ENCODE measurements at places on chromosomes 6 and 20.

GRCh38 chr20:20835897-20836296 lies 123.5 kb upstream of the RALGAPA2 start:
- no peak for DNase-seq

DNA sequence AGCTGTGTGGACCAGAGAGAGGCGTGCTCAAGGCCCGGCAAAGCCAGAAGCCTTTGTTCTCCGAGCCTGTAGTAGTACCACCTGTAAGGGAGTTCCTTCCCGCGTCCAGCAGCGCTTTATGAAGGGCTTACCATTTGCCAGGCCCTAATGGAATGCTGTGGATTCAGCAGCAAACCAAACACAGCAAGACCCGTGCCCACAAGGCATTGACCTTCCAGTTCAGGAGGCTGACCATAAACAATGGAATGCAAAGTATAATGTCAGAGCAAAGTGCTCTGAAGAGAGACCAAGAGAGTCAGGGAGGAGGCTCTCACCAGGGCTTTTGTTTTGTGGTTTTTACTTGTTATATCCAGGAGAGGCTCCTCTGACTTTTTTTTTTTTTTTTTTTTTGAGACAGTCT lies 209.8 kb downstream of the ZMYND8 start:
- no peak for DNase-seq

DNA sequence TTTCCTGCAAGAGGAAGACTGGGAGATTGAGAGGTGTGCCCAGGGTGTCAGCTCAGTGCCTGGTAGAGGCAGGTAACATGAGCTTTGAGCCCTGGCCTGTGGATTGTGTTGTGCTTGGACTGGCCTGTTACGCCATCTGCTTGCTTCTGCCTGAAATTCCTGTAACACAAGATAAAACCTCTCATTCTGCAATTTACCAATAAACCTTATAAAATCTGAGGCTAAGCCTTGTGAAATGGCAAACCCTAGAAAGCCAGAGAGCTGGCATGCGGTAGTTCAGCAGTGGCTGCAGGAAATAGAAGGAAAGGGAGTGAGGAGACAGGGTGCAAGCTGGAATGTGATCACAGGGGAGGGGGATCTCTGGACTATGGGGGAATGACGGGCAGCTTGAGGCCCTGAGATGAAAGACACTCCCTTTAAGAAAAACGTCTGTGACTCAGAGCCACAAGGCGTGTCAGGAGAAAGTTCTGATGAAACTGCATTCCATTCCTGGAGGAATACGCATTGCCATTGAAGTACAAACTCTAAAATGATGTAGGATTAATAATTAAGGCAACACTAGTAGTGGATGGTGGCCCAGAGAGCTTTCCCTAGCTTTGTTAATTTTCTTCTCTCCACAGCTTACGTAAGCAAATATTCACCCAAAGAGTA lies 26.3 kb upstream of the TFAP2A start:
- peak; percentile 100 for DNase-seq

GRCh38 chr6:92109956-92110355 lies 1309.4 kb downstream of the EPHA7 start:
- DNase-seq = no peak

GRCh38 chr20:11193241-11193640 lies 519.4 kb upstream of the JAG1 start:
- DNase-seq = peak; percentile 81

DNA sequence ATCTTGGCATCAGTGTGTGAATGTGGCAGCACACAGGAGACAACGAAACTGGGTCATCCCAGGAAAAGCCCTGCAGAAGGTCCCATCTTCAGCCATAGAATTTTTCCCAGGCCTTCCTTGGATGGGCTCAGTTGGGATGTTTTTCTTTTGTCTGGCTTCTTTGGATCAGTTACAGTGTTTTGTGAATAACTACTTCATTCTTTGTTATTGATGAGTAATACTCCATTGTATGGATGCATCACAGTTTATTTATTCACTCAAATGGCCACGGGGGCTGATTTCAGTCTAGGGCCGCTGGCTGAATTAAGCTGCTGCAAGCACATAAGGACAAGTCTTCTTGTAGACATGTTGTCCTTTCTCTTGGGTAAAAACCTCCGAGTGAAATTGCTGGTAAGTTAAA lies 81.3 kb upstream of the CD93 start:
- peak; percentile 72 for DNase-seq

DNA sequence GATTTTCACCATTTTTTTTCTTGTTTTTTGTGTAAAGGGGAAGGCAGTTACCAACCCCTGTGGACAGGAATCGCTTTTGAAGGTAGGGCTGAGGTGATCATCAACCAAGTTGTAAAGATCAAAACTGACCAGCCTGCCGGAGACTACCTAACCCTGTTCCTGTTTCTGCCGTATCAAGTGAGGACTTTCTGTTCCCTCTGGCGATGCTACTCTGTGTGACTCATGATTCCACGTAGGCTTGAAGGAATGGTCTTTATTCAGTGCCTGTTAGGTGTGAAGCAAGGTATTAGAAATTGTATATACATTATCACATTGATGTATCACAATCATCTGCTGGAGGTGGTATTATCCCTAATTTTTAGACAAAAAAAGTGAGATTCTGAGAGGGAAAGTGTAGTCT lies 161.3 kb downstream of the SOX4 start:
- DNase-seq = peak; percentile 98

DNA sequence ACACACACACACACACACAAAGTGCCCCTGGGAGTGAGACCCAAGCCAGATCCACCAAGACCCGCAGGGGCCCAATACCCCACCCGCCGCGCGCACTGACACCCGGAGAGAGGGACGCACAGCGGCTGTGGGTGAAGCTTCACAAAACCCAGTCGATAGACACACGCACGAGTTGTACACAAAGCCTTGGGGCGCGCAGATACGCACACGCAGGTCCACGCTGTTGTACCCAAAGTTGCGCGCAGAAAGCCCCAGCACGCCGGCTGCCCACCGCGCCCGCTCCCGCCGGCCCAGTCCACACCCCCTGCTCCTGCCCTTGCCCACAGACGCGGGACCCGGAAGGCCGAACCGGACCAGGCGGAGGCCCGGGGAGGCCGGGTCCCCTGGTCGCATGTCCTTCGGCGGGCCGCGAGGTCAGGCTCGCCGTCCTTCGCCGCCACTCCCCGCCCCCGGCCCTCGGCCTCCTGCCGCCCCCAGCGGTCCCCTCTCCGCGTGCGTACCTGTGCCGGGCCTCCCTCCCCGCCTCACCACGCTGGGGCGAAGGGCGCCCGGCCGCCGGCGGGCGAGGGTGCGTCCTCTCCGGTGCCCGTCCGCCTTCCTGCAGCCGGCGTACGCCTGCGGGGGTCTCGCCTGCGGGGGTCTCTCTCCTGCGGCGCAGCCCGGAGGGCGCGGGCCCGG lies at the start of gene TMEM74B:
TMEM74B (minus strand) TSS at position 344 of the 678 bp plus-strand sequence. CDS start 1,180 bp downstream, outside the sequence.
- DNase-seq = no peak

- no peak for DNase-seq
These were observed 15.1 kb upstream of the AFDN start for GRCh38 chr6:167811442-167812087.

DNA sequence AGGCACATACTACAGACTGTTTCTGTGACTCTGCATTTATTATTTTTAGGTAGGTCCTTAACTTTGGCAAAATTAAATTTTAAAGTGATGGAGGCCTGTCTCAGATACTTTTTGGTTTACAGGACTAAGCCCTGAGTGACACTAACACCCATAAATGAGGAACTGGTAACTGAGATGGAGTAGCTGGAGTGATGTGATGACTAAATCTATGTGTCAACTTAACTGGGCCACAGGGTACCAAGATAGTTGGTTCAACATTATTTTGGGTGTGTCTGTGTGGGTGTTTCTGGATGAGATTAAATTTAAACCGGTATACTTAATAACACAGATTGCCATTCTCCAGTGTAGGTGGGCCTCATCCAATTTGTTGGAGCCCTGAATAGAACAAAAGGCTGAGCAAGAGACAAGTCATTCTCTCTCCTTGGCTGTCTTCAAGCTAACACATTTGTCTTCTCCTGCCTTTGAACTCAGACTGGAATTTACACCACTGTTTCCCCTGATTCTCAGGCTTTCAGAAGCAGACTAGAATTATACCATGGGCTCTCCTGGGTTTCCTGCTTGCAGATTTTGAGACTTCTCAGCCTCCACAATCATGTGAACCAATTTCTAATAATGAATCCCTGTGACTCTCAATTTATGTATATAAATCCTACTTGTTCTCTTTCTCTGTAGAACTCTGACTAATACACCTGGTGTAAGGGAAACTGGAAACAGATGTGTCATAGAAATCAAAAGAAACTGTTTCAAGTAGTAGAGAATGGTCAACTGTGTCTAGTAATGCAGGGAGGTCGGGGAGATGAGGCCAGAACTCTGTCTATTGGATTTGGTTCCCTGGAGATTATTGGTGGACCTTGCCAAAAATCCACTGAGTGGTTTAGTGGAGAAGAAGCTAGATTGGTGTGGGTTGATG lies 579.2 kb downstream of the EPM2A start:
- DNase-seq = peak; percentile 68

GRCh38 chr6:18242062-18242851 lies 22.1 kb downstream of the DEK start:
- DNase-seq = peak; percentile 95

DNA sequence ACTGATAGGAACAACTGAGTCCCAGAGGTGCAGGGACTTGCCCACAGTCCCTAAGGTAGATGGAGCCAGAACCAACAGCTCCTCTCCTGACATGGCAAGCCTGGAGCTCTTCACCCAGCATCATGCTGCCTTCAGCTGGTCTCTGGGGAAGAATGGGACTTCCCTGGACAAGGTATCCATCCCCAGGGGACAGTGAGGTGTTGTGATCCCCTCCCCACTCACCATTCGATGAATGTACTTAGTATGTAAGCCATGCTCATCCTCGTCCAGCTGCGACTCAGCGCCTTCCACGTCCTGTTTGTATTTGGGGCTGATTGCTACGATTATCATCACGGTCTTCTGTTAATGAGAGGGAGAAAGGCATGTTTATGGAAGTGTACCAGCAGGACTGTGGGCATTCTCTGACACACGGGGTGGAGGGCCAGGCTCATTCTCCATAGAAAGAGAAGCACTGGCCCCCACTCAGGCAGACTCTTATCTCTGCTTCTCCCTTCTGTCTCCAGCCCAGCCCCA lies 39.4 kb downstream of the TRAF3IP2 start:
- DNase-seq = no peak

DNA sequence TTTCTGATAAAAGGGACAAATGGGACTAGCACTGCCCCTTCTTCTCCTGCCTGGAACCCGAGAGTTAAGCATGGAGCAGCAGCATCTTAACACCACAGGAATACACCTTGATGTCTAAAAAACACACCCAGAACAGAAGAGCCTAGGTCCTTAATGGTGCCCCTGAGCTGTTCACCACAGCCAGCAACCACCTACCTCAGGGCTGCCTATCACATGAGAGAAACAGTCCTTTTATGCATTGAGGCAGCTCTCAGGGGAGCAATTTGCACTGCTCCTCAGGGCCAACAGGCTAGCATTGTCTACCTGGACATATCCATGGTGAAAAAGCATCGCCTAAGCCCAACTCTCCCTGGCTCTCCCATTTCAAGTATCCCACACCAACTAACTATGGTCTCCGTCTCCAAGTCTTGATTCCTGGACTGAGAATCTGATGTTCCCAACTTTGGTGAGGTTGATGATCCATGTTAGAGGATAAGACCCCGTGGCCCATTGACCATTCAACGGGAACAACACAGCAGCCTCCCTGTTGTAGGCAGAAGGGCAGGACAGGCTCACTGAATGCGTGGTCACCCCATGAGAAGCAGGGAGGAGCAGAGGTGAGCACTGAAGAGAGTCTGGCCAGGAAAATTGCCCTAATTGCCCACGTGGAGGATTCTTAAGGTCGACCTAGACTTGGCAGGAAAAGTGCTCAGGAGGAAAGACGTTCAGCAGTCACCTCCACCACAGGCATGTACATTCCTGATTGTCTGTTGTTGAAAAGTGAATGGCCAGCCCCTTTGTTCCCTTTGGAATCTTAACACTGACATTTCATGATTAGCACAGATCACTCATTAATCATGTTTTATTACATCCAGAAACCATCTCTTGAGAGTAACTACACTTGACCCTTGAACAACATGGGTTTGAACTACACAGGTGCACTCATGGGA lies 4.2 kb upstream of the APMAP start:
- DNase-seq = no peak

GRCh38 chr6:109342911-109343310 lies 39.4 kb downstream of the CD164 start:
- DNase-seq = no peak

DNA sequence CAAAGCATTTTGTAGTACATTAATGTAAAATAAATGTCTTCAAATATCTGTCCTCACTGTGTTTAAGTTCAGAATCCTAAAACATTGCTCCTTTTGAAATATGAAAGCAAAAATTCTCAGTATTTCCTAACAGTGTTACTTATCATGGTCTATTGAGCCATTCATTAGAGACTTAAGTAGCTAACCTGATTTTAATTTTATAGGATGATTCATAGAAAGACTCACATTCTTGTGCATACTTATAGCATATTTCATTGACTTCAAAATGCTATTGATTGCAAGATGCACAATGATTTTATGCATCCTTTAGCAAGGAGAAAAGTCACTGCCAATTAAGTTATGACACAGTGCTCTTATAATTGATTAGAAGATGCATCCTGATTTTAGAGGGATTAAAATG lies 85.7 kb downstream of the HIVEP1 start:
- peak; percentile 47 for DNase-seq

GRCh38 chr6:137260217-137260616 lies 41.0 kb upstream of the IFNGR1 start:
- no peak for DNase-seq

DNA sequence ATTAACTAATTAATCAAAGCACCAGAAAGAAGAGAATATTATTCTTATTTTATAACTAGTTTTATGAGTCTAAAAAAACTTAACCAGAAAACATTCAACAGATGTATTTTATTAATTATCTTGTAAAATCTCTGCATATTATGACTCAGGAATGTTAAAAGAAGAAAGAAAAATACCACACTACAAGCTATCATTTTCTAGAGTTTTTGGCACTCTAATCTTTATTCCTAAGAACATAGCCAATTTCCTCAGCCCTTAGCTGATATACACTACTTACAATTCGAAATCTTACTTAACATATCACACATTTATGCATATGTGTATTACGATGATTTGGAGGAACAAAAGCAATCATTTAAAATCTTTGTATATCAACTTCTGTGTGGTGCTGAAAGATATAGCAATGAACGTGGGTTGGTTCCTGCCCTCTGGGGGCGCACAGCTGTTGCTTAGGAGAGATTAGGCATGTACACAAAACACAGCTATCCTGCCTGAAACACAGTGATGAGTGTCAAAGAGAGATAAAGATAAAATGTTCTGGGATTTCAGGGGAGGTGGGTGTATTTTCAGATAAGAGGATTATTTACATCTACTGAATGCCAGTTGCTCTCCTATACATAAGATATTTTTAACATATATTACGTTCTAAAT lies 404.5 kb downstream of the SYNE1 start:
- DNase-seq = no peak

GRCh38 chr6:104789770-104790190 lies 69.9 kb downstream of the HACE1 start:
- DNase-seq = peak; percentile 65

GRCh38 chr6:44656691-44657090 lies 269.2 kb downstream of the CDC5L start:
- DNase-seq = no peak

Data from bronchial epithelial cell (primary cell).